Effector memory CD8-positive, alpha-beta T cell (primary cell): ENCODE measurements at places on chromosomes 12 and 14.

GRCh38 chr12:55845361-55845760, 2.6 kb upstream of the MMP19 start:
- no peak for DNase-seq

GRCh38 chr12:2052826-2053678, at the start of gene CACNA1C:
TSS of gene CACNA1C (plus strand) at chr12:2052987. CDS start at chr12:2053563, 576 bp downstream.
- no peak for DNase-seq

DNA sequence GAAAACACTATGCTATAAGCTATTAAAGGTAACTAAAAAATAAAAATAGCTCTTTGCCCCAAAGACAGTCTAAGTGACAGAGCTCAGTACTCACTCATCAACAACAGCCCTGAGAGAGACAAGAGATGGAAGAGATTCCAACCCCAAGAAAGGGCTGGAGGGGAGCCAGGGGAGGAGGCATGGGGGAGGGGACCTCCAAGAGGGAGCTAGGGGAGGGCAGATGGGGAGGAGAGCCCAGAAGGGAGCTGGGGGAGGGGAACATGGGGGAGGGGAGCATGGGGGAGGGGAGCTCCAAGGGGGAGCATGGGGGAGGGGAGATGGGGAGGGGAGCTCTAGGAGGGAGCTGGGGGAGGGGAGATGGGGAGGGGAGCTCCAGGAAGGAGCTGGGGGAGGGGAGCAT, 7.7 kb downstream of the SSH1 start:
- DNase-seq, result no peak

DNA sequence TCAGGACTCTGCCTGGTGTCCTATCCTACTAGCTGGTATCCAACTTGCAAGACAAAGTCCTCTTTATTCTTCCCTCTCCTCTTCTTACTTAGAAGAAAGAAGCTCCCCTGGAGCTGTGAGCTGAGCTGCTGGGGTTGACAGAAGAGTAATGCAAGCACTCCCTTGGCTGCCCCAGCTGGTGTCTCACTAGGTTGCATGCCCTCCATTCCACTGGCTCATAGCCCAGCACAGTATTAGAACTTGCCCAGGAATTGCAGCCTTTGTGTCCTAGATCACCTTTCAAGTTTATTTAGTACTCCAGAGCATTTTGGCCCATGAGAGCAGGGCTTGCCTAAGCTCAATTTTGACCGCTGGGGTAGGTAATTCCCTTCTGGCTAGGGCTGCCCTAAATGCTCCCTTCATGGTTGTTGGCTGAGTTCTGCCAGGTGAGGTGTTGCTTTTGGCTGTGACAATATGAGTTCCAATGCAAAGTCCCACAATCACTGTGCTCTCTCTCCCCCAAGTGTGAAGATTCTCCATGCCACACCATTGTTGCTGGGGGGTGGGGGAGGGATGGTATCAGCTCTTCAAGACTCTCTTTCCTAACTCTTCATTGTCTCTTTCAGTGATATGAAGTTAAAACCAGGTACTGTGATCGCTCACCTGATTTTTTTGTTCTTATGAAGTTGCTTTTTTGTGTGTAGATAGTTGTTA, 317.4 kb upstream of the DDHD1 start:
- DNase-seq, result no peak

DNA sequence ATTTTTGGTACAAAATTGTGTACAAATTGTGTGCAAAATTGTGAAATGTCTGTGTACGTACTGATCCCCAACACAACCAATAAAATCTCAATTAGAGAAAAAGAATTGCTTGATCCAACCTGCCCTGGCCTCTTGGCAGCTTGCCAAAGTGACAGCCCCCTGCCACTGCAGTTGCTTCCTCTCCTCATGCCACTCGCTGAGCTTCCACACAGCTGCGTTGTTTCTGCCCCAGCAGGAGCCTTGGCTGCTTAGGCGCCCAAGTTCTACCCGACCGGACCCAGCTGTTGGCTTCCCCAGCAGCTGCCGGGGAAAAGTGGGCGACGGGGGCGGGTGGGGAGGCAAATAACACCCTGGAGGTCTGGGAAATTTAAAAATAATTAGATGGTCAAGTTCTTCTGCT, 171.8 kb upstream of the ATF7IP start:
- DNase-seq, result no peak

- no peak for DNase-seq
These were observed 53.6 kb downstream of the TEAD4 start for GRCh38 chr12:3012786-3013185.

GRCh38 chr12:24562771-24563431, 386.0 kb downstream of the BCAT1 start:
- DNase-seq, result no peak

DNA sequence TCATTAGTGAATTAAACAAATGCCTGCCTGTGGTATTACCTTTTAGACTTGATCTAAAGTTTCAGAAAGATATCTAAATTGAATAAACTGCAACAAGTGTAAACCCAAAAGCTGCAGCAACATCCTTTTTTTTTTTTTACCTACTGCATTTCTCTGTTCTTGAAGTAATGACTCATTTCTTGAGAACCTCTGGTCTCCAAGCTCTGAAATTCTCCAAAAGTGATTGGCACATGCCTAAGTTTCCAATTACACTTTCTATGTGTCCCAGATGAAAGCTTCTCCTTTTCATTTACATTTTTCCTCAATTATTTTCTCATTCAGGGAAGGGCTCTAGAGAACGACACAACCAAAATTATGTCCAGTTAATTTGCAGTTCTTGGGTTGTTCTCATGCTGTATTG, 435.2 kb upstream of the DCN start:
- no peak for DNase-seq

- DNase-seq, result no peak
These were observed 74.3 kb downstream of the RASSF8 start for GRCh38 chr12:26032719-26033241.

- DNase-seq, result no peak
These were observed 121.7 kb upstream of the NAP1L1 start for GRCh38 chr12:76206039-76206676.

GRCh38 chr12:77830583-77831351, at the start of gene NAV3:
TSS of gene NAV3 (plus strand) at chr12:77830894. CDS start at chr12:77831462, 568 bp downstream.
- DNase-seq, result no peak

DNA sequence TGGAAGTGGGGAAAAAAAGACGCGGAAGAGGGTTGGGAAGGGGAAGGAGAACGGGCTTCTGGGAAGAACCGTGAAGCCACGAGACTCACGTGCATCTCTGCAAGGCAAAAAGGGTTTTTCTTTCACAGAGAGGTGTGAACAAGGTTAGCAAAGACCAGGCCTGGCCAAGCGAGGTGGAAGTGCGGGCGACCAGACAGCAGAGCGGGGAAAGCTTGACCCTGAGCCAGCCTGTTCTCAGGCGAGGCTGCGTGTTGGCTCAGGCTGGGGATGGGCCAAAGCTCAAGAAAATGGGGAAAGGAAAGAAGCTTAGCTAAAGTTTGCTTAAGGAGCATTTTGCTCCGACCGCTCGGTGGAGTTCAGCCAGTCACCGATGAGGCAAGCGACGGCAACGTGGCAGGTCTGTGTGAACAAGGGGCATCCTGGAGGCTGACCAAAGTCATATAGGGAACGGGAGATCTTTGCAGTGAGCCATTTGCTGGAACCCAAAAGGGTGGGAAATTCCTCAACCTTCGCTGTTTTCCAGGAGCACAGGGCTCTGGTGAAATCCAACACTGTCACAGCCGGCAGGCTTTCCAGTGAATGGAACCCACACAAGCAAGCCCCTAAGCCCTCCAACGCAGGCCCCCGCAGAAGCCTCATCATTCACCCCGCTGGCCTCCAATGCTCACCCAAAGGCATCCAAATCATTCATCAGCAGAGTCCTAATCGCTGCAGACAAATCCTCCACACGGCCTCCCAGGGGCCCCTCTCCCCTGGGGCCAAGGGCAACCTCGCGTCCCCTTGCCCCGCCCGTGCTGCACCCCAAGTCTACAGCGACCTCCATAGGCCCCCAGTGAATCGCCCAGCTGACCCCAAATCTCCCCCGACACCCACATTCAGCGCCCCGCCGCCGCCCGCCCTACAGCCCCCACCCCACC, 754 bp downstream of the ZNF605 start:
- no peak for DNase-seq

DNA sequence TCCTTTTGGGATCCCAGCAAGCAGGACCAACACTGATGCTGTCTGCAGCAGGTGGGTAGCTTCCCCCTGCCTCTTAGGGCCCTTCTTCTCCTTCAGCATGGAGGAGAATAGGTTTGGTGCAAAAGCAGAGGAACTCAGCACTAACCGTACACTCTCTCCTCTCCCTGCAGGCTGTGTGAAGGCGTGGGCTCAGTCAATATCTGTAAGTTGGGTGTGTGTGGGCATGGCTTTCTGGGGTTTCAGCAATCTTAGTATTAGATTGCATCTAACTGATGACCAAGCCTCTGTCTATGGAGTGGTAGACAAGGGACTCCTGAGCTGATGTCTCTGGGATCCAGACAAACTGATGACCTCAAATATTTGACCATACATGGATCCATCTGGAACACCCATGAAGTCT, 14.3 kb downstream of the KRT85 start:
- no peak for DNase-seq

GRCh38 chr12:113678223-113679119, 206.8 kb upstream of the LHX5 start:
- DNase-seq, result no peak

DNA sequence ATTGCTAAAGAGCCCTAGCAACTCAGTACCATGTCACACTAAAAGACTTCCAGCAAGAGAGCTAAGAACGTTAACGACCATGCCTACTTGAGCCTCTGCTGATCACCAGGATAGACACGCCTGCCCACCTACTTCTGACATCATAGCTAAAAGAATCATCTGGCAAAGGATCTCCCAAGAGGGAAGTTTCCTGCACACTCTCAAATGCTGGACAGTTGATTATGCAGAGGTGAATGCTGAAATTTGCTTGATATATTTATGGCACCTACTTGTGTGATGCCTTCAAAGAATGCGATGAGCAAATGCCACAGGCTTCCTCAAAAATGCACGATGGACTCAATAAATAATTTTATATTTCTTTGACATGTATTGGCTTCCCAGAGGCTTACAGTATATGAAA, 113.6 kb downstream of the GALC start:
- DNase-seq, result no peak

DNA sequence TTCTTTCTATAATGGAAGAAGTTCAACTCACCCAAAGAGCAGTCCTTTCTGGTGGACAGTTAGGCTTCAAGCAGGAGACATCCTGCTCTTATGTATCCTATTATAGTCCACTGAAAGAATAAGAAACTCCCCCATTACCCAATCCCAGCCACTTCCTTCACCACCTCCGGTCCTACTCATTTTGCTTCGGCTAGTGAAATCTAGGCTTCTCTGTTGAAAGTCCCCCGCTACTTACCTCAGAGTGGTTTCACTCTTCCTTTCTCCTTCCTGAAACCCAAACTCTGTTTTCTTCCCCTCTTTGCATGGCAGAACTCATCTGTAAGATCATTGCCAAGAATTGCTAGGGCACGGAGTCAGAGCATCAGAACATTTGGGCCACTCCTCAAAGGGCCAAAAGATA, at the start of gene GPR84:
Gene GPR84, minus strand, starts transcription at position 74 of the 400 bp plus-strand sequence. CDS start 635 bp downstream, outside the sequence.
- no peak for DNase-seq

DNA sequence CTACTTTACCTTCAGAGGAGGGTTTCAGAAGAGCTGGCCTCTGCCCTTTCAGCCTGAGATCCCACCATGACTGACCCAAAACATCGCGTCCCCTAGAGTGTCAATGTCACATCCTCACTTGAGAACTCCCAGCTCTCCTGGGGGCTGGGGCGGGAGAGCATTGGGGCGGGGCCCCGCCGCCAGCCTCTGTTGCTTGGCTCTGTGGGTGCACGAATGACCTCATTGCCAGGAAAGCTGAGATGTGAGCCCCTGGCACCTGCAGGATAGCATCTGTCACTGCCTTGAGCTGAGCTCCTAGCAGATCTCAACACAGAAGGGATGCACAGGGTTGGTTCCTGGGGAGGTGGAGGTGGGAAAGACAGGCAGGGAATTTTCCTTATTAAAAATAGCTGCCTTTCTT, 20.6 kb upstream of the MYL2 start:
- DNase-seq, result no peak

DNA sequence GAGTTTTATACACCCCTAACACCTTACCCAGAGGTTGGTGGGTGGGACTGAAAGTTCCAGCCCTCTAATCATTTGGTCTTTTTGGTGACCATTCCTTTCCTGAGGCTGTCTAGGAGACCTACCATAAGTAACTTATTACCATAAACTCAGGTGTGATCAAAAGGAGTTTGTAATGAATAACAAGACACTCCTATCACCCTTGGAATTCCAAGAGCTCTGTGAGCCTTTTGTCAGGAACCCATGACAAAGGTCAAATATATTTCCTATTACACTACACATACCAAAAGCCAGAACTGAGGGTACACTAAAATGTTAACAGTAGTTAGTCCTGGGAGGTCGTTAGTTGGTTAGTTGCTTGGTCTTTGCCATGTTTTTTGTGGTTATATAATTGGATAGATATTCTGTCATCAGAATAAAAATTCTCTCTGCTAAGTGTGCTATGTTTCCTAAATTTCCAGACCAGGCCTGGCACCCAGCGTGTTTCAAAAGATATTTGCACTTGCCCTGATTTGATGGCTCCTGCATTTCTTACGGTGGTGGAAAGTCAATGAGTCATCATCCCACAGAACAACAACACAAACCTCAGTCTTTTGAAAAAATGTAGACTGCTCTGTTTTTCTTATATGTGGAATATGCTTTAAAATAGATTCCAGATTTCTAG, 27.0 kb upstream of the AKAP5 start:
- DNase-seq, result no peak

- no peak for DNase-seq
These were observed 6.5 kb downstream of the SH2B3 start for GRCh38 chr12:111412007-111412829.

DNA sequence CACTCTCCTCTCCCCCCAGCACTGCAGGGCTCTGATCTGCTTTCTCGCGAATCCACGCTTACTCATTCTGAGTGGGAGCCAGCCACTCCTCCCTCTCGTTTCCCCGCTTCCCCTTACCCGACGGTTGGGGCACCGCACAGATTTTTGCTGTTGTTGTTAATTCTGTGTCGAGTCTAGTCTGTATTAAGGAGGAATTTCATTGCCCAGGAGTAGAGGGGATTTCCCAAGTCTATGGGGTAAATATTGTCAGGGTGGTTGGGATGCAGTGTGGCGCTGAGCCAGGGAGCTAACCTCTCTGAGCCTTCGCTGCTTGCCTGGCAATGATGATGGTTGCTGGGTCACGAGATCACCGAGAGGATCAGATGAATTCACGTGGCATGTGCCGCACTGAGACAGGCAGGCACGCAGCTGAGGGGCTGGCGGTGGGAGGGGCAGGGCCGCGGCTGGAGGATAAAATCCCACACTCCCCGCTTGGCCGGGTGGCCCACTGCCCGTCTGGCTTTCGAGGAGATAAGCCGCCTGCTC, 18.5 kb downstream of the NCOR2 start:
- no peak for DNase-seq
